ENCODE measurements at places on chromosomes 7 and 10.

DNA sequence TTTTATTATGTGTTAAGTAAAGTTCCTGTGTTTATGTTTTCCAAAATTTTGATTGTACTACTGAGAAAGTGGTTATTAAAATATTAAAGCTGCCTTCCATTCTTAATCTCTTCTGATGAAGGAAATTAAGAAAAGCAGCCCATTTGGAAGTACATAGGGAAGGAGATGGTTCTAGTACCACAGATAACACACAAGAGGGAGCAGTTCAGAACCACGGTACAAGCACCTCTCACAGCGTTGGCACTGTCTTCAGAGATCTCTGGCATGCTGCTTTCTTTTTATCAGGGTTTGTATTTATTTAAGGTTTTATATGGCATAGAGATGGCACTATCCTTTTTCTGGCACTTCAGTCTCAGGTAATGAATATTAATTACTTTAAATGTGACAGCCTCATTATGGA lies 111.6 kb downstream of the PHTF2 start:
- no peak for DNase-seq

DNA sequence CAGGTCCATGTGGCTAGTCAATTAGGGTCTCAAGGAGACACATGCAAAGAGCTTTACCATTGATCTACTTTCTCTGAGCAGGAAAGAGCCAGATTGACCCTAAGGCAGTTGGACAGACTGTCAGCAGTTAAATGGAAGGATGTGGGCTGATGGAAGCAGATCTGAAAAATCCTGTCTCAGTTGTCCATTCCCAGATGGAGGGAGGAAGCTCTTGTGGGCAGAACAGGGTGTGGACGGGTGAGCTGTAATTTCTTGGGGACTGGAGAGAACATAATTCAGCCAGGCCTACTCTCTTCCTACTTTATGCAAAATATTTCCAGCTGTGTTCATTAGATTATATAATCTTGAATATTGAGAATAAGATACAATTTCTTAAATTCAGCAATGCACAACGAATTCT lies 163.6 kb downstream of the GNAT3 start:
- DNase-seq: no peak

DNA sequence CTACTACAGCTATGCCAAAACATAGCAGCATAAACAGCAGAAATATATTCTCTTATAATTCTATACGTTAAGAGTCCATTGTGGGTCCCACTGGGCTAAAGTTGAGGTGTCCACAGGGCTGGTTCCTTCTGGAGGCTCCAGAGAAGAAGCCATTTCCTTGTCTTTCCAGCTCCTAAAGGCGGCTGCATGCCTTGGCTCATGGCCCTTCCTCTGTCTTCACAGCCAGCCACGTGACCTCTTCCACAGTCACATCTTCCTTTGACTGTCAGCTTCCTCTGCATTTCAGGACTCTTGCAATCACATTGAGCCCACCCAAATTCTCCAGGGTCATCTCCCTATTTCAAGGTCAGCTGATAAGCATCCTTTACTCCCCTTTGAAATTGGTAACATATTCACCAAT lies 17.2 kb downstream of the NACAD start:
- no peak for DNase-seq

DNA sequence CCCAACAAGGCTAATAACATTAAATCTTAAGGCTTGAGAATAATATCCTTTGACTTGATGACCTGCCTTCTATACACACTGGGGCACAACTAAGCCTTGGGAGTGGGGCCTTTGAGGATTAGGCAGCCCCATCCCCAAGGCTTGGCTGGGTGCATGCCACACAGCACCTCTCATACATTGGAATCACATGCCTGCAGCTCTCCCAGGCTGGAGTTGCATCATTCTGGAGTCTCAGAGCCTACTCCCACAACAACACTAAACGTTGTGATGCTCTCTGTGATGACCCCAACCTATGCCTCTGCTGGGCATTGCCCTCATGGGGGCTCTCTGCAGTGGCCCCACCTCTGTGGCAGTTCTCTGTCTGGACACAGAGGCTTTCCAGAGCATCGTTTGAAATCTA lies 31.9 kb upstream of the SGCE start:
- no peak for DNase-seq

- DNase-seq: no peak
These were observed 15.4 kb downstream of the PTEN start for GRCh38 chr10:87878664-87879459.

DNA sequence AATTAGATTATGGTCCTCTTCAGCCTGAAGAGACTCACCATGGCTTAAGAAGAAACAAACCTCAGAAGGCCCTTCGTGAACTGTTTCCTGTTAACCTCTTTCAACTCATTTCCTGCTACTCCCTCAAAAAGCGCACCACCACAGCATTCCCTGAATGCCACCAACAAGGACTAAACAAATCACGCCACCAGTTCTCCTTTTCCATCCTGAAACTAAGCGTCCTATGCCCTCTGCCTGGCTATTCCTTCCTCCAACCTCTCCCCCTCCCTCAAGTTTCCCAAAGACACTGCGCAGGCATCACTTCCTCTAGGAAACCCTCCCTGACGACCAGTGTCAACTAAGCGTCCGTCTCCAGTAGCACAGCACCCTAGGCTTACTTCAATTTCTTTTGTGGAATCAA lies 12.0 kb downstream of the YWHAG start:
- no peak for DNase-seq

DNA sequence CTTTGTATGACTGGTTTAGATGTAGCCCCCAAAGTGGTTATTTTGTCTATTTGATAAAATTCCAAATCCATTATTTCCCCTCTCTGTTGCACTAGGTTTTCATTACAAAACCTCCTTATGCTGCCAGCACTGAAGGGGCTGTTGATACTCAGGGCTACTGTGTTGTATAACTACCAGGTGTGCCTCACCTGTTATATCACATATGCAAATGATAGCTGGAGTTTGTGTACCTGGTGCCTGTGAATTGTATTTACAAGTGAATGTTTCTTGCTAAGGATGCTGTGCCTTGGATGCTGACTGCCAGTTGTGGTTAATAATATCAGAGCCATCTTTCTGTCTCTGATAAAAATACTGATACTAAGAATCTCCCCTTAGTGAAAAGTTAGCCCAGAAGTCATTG lies 84.8 kb upstream of the CCDC6 start:
- no peak for DNase-seq

DNA sequence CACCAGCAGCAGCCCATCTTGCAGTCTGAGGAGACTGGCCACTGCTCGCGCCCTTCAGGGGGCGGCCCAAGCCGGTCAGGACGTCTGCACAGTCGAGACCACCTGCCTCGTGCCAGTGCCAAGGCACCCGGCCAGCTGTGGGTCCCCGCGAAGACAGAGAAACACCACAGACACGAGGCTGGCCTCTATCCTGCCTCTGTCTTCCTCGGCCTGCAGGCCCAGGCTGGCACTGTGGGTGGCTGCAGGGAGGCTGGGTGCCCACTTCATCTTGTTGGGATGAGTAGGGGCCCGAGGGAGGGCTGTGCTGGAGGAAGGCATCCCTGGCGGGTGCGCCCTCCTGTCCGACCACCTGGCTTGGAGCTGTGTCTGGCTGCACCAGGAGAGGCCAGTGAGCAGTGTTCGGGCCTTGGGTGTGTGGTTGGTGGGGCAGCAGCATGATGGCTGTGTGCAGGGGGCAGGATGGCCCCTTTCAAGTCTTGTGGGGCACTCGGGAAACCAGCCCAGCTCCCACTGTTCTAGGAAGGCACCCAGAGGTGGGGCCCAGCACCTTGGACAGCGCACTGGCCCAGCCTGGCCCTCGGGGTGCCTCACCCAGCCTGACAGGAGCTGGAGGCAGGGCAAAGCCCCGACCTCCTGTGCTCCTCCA lies 7.3 kb downstream of the DPYSL4 start:
- DNase-seq: no peak

DNA sequence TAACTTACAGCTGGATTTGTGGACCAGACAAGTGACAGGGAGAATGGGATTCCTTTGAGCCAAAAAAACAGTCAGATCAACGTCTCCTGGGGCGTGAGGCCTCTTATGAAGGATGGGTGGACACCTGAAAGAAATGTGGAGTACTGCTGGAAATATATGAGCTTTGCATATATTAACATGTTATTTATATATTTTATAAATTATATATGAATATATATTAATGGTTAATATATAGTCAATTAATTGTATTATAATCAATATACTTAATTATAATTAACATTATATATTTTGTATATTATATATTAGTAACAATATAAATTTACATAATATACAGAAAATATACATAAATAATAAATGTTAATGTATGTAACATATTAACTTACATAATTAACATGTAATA lies 57.5 kb downstream of the CACNB2 start:
- DNase-seq: no peak

DNA sequence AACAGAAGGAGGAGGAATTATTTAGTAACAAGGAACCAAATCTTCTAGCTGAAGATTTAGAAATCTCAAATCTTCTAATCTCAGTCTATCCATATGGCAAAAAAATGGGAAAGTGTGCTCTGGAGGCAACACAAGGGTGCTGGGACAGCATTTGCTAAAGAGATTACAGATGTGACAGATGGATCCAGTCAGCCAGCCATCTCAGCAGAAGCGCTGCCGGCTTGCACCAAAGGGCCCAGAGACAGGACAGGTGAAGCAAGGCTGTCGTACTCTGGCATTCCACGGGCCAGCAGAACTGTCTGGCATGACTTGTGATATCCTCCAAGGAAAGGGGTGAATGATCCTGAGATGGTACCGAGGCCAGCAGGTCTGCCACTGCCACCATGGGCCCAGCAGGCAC lies 45.7 kb upstream of the GJD4 start:
- no peak for DNase-seq

GRCh38 chr7:147136352-147136751 lies 1019.8 kb downstream of the CNTNAP2 start:
- DNase-seq: no peak

DNA sequence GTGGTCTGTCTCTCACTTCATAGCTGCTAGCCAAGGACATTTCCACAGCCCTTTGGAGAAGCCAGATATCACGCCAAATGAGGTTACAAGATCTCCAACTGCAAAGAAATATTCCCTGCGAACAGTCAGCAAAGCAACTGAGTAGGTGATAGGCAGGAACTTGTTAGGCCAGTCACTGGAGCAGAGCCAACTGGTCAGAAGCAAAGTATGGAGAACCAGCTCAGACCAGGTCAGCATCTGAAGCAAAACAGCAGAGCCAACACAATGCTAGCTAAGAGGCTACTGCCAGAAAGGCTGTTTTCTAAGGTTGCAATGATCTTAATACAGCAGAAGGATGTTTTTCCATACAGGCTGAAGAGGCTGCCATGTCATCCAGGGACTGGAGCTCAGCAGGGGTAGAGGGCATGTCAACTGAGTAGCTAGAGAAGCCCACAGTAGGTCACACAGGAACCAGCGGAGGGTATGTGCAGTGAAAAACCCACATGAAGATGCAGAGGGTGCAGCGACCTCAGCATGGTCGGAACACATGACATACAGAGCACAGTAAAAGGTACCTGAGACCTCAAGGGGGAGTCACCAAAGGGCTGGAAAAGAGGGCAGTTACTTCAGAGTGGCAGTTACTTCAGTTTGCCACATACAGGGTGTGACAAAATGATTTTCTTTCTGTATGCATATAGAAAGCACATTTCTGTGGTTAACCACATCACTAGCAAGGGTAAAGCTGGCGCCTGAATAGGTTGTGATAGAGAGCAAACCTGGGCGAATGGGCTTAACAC lies 8.9 kb downstream of the SEC31B start:
- DNase-seq: peak; percentile 51

DNA sequence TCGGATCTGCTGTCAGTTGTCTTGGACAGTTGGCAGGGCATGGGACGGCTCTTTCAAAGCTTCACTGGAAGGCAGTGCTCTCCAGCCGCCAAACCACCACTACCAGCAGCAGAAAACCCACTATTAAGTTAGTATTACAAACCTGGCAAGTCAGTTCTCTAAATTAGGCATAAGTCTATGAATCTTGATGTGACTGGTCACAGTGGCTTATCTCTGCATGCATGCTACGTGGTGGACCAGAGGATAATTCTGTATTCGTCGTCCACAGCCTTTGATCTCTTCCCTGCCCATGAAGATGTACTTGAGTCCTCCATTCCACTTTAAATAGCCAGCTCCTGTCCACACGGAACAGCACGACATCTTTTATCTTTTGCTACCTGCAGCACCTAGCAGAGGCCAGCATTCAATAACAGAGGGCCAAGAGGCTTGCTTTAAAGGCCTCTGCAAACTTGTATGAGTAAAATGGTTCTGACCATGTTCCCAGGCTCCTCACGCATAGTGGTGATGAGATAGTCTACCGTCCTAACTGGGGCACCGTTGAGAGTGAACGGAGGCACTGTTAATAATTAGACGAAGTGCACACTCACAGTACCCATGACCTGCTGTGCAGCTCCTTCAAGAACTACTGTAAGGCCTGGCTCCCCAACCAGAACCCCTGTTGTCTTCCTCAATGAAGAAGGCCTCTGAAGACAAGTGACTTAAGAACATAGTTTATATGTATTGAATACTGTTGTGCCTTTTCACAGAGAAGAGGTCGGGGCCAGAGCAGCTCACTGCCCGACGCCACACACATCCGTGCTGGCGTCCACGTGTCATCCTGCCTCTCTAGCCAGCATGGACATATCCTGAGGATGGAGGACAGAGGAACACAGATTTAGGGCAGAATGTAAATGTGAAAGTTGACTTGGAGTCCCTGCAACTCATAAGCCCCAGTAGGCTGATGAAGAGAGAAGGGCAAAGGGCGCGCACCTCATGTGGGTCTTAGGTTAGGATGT lies 1.0 kb downstream of the GPR146 start:
- no peak for DNase-seq

DNA sequence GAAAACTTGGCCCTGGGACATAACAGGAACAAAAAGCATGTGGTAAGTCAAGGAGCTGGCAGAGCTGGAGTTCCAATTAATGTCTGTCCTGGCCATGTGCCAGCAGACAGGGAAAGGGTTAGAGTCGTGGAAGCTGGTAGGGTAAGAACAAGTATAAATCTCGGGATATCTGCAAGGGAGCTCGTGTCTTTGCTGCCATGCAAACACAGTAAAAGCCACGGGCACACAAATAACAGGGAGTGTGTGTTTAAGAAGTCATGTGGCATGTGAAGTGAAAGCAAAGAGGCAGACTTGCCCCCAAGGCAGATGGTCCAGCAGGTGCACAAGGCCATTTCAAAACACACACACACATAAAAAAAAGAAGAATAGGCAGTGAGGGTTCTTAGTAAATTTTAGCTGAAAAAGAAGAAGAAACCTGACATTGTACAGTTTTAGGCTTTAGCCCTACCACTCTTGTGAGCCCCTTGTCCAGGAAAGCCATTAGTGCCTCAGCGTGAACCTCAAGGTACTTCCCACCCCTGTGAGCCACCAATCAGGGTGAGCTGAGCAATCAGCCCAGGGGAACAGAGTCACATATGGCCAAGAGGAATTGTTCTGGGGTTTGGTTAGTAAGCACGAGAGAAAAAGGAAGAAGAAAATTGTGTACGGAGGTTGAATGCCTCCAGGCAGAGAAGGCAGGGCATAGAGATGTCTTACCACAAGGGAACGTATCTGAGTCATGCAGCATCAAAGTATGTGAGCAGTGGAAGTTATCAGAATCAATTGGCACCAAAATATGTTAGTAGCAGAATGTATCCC lies 32.8 kb upstream of the ARHGAP12 start:
- no peak for DNase-seq
